EL (cell line): ENCODE measurements at places on chromosomes 12 and 14.

- no peak for DNase-seq
Measured at GRCh38 chr12:93682846-93683261, 5.7 kb downstream of the CRADD start.

GRCh38 chr12:113222730-113223531, 1.7 kb downstream of the TPCN1 start:
- peak; percentile 85 for DNase-seq

GRCh38 chr12:113827539-113828114, 138.5 kb downstream of the RBM19 start:
- DNase-seq, result no peak

DNA sequence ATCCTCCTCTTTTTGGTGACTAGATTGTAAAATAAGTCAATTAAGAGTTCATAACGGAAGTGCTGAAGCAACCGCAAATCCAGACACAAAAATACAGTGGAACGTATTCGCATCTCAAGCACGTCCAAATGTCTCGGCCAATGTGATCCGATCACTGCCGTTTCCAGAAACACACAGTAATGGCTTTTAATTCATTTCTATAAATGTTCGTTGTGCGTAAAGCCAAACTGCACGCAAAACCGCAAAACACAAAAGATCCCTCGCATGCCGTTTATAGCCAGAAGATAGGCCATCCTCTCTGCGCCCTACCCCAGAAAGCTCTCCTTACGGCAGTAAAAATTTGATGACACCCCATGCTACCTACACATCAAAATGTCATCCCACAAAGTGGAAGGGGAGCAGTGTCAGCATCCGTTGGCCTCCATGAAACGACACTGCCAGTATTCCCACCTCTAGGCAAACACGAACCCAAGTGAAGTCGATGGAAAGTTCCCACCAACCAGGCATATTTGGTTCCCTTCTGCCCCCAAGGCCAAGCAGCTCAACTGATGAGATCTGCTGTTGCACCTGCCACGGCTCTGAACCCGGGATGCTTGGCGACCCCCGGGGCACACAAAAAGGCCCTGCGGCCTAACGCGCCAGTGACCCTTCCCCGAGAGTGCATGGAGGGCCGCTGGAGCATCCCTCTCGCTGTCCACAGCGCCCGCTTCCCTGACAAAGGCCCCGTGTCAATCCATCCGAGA, 1.4 kb downstream of the HECTD4 start:
- DNase-seq, result peak; percentile 27

DNA sequence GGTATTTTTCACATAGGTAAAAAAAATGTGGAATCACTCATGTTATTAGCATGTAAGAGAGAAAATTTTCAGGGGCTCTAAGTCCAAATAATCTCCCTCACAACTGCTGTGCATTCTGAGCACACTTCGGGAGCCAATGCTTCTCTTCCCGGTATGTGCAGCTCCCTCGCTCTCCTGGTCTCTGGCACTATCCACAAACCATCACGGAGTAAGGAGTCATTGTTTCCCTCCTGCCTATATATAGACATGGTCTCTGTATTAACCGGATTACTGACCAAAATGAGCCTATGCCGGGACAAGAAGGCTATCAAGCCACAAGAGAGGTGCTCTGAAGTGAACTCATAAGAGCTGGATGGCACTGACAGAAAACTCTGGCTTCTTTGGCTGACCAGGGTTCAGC, 13.4 kb downstream of the HECTD4 start:
- no peak for DNase-seq

- DNase-seq, result no peak
Measured at GRCh38 chr14:50769863-50770500, 61.0 kb downstream of the NIN start.

- peak; percentile 35 for DNase-seq
Measured at GRCh38 chr12:93336291-93336741, 41.4 kb upstream of the NUDT4 start.

GRCh38 chr14:61566537-61567225, 128.6 kb upstream of the HIF1A start:
- peak; percentile 72 for DNase-seq

- DNase-seq, result peak; percentile 62
Measured at GRCh38 chr12:14845350-14845750, 2.0 kb upstream of the ART4 start.

GRCh38 chr12:12749433-12749832, 32.3 kb downstream of the CDKN1B start:
- DNase-seq, result no peak

DNA sequence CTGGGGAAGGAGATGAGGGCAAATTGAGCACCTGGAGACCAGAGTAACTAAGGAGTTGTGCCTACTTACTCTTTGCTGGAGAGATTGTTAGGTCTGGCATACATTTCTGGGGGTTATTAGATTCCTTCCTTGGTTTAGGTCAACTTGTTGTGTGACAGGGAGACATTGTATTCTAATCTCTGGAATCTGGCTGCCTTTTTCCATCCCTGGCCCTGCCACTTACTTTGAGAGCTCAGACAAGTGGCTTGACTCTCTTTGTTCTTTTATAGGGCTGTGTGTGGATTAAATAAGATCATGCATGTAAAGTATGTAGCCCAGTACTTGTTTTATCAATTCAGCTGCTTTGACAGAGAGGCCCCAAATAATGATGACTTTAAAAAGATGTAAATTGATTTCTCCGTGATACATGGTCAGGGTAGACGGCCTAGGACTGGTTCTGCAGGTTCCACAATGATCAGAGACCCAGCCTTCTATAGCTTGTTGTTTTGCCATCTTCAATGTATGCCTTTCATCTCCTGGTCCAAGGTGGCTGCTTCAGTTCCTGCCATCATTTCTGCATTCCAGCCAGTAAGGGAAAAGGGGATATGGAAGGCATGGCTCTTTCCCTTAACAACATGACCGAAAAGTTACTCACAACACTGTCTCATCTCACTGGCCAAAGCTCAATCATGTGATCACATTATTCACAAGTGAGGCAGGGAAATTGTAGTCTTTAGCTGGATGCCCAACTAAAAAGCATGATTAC, 72.6 kb downstream of the CHST11 start:
- DNase-seq, result no peak

DNA sequence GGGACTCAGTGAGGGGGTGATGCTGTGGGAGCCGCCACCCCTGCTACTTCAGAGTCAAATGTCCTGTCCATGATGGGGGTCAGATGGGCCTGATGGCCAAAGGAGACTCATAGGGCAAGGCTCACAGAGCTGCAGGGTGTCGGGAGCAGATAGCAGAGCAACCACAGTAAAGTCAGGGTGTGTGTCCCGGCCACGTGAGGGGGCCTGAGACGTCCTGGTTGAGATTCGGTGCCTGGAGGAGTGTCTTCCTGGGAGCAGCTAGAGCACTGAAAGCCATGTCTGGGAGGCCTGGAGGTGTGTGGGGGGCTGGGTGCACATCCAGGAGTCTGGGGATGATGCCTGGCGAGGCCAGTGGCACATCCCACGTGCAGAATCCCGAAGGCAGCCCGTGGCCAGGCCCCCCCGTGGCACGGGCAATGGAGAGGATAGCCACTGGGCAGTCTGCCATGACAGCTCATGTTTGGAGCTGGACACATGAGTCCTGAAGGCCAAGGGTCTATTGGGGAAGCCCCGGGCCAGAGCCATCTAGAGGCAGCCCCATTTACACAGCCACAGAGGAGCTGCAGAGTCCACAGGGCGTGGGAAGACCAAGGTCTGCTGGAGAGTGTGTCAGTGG, 308.0 kb upstream of the SFSWAP start:
- no peak for DNase-seq

GRCh38 chr12:124030510-124030909, 57.5 kb downstream of the ZNF664 start:
- DNase-seq, result peak; percentile 94

DNA sequence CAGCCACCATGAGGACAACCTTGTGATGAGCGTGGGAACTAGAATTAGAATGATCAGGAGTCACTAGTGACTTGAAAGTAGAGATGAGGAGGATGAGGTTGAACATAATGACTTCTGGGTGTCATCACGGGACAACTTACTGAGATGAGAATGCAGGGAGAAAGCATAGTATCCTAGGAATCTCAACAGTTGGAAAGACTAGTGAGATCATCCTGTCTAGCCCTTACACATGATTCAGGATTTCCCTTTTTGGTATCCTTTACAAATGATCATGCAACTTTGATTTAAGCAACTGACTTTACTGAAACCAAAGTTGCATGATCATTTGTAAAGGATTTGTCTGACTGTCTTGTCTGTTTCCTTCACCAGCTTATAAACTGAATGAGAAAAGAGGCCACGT, 51.8 kb upstream of the HIF1A start:
- peak; percentile 60 for DNase-seq

DNA sequence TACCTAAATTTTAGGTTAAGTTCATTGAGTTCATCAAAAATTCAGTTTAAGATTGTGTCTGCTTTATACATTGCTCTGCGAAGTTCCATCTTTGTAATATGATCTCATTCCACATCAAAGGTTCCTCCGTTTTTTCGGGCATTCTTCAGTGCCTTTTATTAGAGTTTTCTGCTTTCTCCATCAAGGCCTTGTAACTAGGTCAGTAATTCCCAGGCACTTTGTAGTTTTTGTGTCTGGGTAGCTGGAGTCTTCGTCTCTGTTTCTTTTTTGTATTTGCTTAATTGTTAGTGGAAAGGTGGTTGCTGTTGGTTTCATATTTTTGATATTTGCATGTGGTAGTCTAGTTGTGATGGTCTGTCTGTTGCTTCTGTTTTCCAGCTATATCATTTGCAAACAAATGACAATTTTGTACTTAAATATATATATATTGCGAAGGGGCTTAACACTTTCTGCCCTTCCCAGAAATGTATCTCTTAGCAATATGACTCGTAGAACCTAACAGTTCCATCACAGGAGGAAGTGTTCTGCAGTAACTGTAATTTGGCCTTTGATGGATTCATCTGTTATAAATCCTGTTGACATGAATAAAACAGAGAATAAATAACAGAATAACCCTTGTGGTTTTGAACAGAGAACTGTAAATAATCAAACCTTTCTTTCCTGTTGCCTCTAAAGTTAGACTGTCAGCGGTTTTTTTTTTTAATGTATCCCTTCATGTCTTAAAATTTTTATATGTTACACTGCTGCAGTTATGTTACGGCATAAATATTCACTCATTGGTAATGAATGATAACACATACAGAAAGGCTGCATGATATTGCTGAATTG, 88.4 kb upstream of the DYNC1H1 start:
- no peak for DNase-seq

GRCh38 chr14:90444077-90444696, 47.4 kb downstream of the CALM1 start:
- no peak for DNase-seq

- DNase-seq, result peak; percentile 34
Measured at GRCh38 chr12:64826234-64826633, 1.8 kb downstream of the TBC1D30 start.

DNA sequence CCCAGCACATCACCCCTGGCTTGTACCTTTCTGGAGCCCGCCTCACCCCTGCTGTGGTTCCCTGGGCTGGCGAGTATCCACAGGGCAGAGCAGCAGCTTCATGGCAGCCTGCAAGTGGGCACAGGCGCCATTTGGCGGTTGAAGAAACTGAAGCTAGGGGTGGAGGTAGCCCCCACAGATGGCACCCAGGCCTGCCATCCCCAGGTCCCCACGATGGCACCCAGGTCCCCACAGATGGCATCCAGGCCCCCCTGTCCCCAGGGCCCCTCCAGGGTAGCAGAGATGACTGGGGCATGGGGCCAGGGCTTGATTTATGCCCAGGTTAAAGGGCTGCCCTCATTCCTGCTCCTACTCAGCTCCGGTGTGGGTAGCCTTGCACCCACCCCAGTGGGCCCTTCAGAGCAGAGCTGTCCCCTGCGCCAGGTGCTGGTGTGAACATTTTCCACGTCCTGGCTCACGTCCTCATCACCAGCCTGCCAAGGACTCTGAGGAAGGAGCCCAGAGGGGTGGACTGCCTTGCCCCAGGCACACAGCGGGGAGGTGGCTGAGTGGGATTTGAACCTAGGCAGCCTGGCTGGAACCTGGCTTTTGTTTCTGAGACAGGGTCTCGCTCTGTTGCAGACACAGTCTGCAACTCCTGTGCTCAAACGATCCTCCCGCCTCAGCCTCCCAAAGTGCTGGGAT, 8.7 kb downstream of the MMP17 start:
- no peak for DNase-seq

DNA sequence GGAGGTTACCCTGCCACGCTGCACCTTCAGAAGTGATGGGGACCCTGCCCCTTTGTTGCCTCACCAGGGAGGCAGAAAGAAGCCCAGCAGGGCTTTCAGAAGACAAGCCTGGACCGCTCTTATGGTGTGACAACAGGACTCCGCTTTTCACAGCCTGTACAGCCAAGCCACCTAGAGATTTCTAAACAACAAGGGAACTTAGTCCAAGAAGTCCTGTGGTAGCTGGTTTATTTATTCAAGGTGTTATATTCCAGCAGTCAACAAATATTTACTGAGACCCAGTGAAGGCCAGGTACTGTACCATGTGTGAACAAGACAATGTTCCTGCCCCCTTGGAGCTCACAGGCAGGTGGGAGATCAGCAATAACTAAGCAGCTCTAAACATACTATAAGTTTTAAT, 4.0 kb upstream of the TMEM229B start:
- DNase-seq, result no peak

- no peak for DNase-seq
Measured at GRCh38 chr14:93629643-93630042, 158.6 kb downstream of the PRIMA1 start.

DNA sequence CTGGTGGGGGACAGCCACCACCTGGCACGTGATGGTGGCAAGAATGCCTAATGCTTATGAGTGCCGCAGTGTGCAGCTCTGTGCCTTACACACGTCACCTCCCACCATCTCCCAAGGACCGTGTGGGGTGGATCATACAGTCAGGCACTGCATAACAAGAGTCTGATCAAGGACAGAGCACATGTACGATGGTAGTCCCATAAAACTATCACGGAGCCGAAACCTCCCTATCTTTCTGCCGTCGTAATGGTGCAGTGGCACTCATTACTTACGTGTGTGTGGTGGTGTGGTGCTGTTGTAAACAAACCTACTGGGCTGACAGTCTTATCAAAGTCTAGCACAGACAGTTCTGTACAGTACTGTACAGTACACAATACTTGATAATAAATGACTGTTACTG, 89.3 kb downstream of the CACNA1C start:
- DNase-seq, result no peak

GRCh38 chr14:74867673-74868072, 8.3 kb downstream of the PROX2 start:
- no peak for DNase-seq

DNA sequence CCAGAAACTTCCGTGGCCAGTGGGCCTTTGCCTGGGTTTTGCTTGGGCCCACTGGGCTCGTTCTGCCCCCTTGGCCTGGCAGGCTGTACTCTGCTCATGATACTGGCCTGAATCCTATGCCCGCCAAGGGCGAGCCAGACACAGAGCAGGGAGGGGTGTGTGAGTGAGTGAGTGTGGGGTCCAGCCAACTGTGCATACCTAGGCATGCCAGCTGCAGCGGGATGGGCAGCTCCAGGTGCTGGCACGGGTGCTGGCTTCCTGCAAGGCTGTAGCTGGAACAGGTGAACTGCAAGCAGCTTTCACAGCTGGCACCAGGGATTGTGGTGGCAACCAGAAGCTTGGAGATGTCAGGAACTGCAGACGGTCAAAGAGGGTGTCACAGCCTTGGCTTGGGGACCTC, 1276.4 kb downstream of the SLC16A7 start:
- no peak for DNase-seq

DNA sequence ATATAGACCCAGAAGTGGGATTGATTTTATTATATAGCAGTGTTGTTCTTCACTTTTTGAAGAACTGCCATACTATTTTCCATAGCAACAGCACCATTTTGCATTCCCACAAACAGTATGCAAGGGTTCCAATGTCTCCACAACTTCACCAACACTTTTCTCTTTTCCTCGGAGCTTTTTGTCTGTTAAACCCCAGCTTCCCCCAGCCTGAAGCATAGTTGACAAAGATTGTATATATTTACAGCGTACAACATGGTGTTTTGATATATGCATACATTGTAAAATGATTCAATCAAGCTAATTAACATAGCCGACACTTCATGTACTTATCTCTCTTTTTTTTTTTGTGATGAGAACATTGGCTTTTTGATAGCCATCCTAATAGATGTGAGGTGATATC, 357.1 kb downstream of the APAF1 start:
- no peak for DNase-seq
